ENCODE measurements at places on chromosomes 12 and 14. TPM values are rescaled to one million over a fixed set of nuclear protein-coding genes. Genes with fewer than 3 reads are reported as not detected.

- no peaks in the 10 kb centered on the region for H3K36me3 ChIP-seq
- no peaks in the 10 kb centered on the region for H3K4me1 ChIP-seq
- DNase-seq: no peak
- H3K4me3 ChIP-seq: no peak overlapping the region
- no peaks in the 10 kb centered on the region for H3K27me3 ChIP-seq
Measured at GRCh38 chr14:25537846-25538455, 488.0 kb upstream of the STXBP6 start.

GRCh38 chr14:88003425-88003824 is 1.5 kb upstream of the GPR65 start:
- H3K4me3 ChIP-seq: no peak overlapping the region
- H3K4me1 ChIP-seq: no peaks in the 10 kb centered on the region
- no peaks in the 10 kb centered on the region for H3K36me3 ChIP-seq
- H3K27ac ChIP-seq: no peak overlapping the region

GRCh38 chr14:93023039-93023438 is 92.7 kb downstream of the ITPK1 start:
- no peaks in the 10 kb centered on the region for H3K27me3 ChIP-seq
- H3K4me3 ChIP-seq: no peak overlapping the region
- H3K27ac ChIP-seq: no peak overlapping the region
- no peaks in the 10 kb centered on the region for H3K36me3 ChIP-seq
- no peaks in the 10 kb centered on the region for H3K4me1 ChIP-seq
- no peak for DNase-seq

GRCh38 chr14:51871846-51872245 is 11.4 kb downstream of the GNG2 start:
- no peak overlapping the region for H3K4me3 ChIP-seq
- no peaks in the 10 kb centered on the region for H3K4me1 ChIP-seq
- H3K27me3 ChIP-seq: no peaks in the 10 kb centered on the region
- no peaks in the 10 kb centered on the region for H3K36me3 ChIP-seq
- DNase-seq: no peak

- no peaks in the 10 kb centered on the region for H3K36me3 ChIP-seq
- no peak for DNase-seq
- H3K4me3 ChIP-seq: no peak overlapping the region
- no peak overlapping the region for H3K27ac ChIP-seq
- H3K4me1 ChIP-seq: no peaks in the 10 kb centered on the region
Measured at GRCh38 chr12:112796067-112796466, 4.5 kb downstream of the RPH3A start.

GRCh38 chr12:3129301-3130056 is 52.3 kb downstream of the TSPAN9 start:
- H3K27ac ChIP-seq: peak overlapping the region; percentile 90
- peak; percentile 24 for DNase-seq
- peaks cover 26% of the 10 kb centered on the region for H3K4me1 ChIP-seq
- no peak overlapping the region for H3K4me3 ChIP-seq

DNA sequence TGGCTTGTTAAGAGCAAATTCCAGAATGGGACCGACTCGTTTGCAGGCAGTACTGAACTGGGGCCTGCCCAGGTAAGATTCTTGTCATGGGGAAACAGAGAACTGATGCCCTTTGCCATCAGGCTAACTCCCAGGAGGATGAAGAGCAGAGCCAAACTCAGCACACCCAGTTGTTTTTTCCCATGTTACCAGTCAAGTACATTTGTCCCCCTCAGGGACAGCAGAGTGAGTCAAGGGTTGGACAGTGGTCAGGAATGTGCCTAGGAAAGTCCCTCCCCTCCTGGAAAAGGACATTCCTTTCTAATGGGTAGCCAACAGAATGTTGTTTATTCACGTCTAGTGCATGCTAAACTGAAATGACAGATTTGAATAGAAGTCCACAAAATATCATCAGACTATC is 1.6 kb downstream of the ART4 start:
- no peaks in the 10 kb centered on the region for H3K27me3 ChIP-seq
- peak overlapping the region; percentile 13 for H3K4me3 ChIP-seq
- peaks cover 26% of the 10 kb centered on the region for H3K4me1 ChIP-seq
- H3K36me3 ChIP-seq: no peaks in the 10 kb centered on the region
- no peak for DNase-seq
- peak overlapping the region; percentile 66 for H3K27ac ChIP-seq

DNA sequence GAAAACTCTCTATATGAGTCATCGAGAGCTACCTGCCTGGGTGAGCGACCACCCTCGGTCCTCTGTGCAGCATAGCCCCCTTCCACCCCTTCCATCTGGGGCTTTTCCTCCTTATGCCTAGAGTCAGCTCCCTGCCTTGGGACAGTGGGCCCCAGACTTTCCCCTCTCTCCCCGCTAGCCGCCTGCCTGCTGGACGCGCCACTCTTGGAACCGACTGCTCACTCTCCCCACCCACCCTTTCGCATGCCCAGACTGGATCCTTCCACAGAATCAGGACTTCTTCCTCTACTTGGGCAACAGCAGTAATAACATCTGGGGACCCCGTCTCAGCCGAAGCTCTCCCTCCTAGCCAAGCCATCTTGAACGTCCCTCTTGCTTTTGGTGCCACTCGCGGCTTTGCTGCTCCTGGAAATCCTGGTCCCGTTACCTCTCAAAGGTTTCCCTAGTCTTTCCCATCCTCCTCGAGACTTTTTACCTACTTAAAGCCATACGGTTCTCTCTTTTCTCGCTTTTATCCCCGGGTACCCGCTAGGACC is 671 bp downstream of the ESYT1 start:
- H3K4me1 ChIP-seq: peaks cover 12% of the 10 kb centered on the region
- peak; percentile 60 for DNase-seq
- H3K27me3 ChIP-seq: no peaks in the 10 kb centered on the region

The ENTPD5 gene
- total RNA-seq: 24.7 TPM

The PRH2 gene
- not detected for total RNA-seq

The C12orf54 gene
- total RNA-seq: not detected

The NRIP2 gene
- total RNA-seq: 11.7 TPM

The FLRT2 gene
- 16.6 TPM for total RNA-seq

The NEUROD4 gene
- total RNA-seq: not detected

The TCL1B gene
- total RNA-seq: not detected

The CHURC1 gene
- total RNA-seq: 70.4 TPM

Data from kidney (tissue), 22 donors.